Neural crest cell (in vitro differentiated cells): ENCODE measurements at places on chromosomes 5 and 9.

DNA sequence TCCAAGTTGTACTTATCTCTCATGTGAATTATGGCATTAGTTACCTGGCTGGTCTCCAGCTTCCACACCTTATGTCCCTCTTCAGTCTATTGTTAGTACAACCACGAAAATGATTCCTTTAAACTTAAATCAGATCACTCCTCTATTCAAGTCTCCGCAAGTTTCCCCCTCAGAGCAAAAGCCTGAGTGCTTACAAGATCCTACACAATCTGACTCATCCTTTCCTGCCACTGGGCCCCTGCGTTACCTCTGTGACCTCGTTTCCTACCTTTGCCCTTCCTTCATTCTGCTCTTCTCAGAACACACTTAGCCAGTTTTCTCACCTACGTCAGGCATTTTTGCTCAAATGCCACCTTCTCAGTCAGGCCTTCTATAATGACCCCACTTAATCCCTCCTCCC, 45.1 kb upstream of the GLIS3 start:
- H3K27ac ChIP-seq = peak overlapping the region; percentile 4
- no peak overlapping the region for H3K4me3 ChIP-seq
- DNase-seq = no peak

DNA sequence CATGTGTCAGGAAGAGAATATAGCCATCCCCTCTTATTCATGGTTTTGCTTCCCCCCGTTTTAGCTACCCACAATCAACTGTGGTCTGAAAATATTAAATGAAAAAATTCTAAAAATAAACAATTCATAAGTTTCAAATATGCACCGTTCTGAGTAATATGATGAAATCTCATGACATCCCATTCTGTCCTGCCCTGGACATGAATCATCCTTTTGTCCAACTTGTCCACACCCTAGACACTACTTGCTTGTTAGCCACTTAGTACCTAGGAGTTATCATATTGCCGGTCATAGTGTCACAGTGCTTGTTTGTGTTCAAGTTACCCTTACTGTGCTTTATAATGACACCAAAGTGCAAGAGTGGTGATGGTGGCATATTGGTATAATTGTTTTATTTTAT, 113.5 kb downstream of the CAAP1 start:
- no peak for DNase-seq
- H3K27me3 ChIP-seq = no peaks in the 10 kb centered on the region
- H3K36me3 ChIP-seq = no peaks in the 10 kb centered on the region
- no peak overlapping the region for H3K27ac ChIP-seq
- no peaks in the 10 kb centered on the region for H3K4me1 ChIP-seq
- H3K4me3 ChIP-seq = no peak overlapping the region

DNA sequence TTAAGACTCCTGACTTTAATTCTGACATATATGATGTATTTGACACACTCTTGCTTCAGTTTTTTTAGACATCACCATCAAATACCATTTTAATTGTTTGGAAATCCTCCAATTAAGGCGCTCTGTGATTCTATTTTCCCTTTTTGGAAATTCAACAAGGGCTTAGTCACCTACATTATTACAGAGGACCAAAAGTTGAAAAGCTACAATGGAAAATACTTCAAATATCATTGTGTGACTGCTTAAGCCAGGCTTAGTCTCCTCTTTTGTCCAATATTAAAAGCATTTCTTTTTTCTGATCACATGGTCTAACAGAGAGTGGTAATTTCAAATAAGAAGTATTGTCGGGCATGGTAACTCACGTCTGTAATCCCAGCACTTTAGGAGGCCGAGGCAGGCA, 160.3 kb downstream of the CEMIP2 start:
- H3K36me3 ChIP-seq = no peaks in the 10 kb centered on the region
- H3K4me1 ChIP-seq = no peaks in the 10 kb centered on the region
- no peak overlapping the region for H3K4me3 ChIP-seq
- no peaks in the 10 kb centered on the region for H3K27me3 ChIP-seq
- DNase-seq = no peak
- H3K27ac ChIP-seq = no peak overlapping the region

- DNase-seq = no peak
- H3K4me1 ChIP-seq = peaks cover under 1% of the 10 kb centered on the region
- H3K36me3 ChIP-seq = no peaks in the 10 kb centered on the region
- H3K27ac ChIP-seq = no peak overlapping the region
- no peak overlapping the region for H3K4me3 ChIP-seq
- H3K27me3 ChIP-seq = peaks cover 2% of the 10 kb centered on the region
These were observed 57.2 kb upstream of the GHR start for GRCh38 chr5:42366051-42366450.

GRCh38 chr5:139167533-139167932, 30.6 kb downstream of the SIL1 start:
- no peak overlapping the region for H3K27ac ChIP-seq
- no peaks in the 10 kb centered on the region for H3K27me3 ChIP-seq
- no peak for DNase-seq

- no peak for DNase-seq
- H3K27me3 ChIP-seq = no peaks in the 10 kb centered on the region
- no peaks in the 10 kb centered on the region for H3K4me1 ChIP-seq
- peaks cover 5% of the 10 kb centered on the region for H3K36me3 ChIP-seq
These were observed 119.5 kb downstream of the TRPM3 start for GRCh38 chr9:71001780-71002386.

DNA sequence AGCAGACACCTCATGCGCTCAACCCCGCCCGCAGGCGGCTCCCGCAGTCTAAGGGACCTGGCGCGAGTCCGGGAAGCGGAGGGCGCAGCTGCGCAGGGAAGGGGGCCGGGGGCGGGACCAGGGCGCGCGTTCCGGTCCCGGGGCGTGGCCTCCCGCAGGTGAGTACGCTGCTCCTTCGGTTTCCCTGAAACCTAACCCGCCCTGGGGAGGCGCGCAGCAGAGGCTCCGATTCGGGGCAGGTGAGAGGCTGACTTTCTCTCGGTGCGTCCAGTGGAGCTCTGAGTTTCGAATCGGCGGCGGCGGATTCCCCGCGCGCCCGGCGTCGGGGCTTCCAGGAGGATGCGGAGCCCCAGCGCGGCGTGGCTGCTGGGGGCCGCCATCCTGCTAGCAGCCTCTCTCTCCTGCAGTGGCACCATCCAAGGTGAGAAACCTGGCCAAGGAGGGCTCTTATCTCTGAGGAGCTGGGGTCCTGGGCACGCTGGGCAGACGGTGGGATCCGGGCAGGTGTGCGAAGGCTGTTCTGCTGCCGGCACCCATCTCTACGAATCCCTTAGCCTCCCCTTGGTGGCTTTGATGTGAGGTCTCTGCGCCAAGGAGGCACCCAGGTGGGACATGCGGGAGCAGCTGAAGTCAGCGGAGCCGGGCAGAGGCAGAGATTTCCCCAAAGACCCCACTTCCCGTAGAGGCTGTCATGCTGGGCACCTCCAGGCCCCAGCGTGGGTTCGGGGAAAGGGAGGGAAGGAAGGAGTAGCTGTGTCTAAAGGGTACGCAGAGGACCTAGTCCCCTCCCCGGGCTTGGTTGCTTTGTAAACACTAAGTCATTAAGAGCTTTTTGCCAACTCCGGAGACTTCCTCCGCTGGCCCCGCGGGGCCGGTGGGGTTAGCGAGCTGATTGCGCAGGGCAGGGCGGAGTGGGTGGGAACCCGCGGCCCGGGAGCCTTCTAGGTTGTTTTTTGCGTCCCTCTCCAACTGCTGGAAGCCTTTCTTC, at the start of gene F2RL1:
Gene F2RL1 (plus strand): TSS at position 187 of the 988 bp plus-strand sequence. CDS start 153 bp downstream, at position 340.
- peaks cover 81% of the 10 kb centered on the region for H3K27me3 ChIP-seq

- peak; percentile 4 for DNase-seq
- peaks cover 6% of the 10 kb centered on the region for H3K27me3 ChIP-seq
- H3K4me1 ChIP-seq = peaks cover 21% of the 10 kb centered on the region
- H3K27ac ChIP-seq = peak overlapping the region; percentile 98
- H3K4me3 ChIP-seq = peak overlapping the region; percentile 94
These were observed 909 bp downstream of the SLC36A1 start for GRCh38 chr5:151448038-151448985.

- no peak overlapping the region for H3K27ac ChIP-seq
- H3K4me3 ChIP-seq = no peak overlapping the region
- no peaks in the 10 kb centered on the region for H3K4me1 ChIP-seq
- no peaks in the 10 kb centered on the region for H3K27me3 ChIP-seq
- no peak for DNase-seq
These were observed 256.7 kb downstream of the CDH12 start for GRCh38 chr5:22596404-22596970.

DNA sequence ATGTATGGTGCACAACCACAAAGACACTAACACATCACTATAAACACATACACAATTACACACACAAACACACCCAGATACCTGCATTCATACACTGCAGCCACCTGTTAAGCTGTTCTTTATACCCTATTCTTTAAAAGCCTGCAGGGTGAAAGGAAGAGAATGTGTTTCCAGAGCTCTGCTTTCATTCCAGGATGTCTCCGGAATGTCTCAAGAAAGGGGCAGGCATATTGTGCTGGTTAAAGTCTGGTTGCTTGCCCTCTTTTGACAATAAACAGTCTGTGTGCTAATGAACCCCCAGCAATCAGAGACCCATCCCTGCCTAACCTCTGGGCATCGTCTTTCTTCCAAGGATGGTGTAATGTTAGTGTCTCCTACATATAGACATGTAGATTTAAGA, 181.6 kb downstream of the EPB41L4A start:
- no peaks in the 10 kb centered on the region for H3K36me3 ChIP-seq
- no peak overlapping the region for H3K4me3 ChIP-seq
- H3K27ac ChIP-seq = no peak overlapping the region
- no peaks in the 10 kb centered on the region for H3K27me3 ChIP-seq

DNA sequence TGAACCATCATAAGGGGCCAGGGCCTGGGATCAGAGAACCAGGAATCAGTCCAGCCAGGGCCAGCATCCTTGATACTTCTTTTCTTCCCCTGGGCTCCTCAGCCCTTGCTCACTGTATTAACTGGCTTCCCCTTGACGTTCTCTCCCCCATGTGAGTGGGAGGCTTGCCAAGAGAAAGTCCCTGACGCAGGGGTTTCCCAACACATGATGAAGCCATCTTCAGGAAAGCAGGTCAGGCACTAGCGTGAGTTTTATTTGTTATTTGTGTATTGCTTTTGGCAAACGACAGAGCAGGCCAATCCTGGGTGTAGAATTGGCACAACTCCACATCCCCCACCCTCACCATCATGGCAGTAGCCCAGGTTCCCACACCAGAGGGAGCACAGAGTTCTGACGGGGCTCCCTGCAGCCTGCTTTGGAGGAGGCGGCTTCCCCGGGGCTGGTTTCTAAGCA, 165.5 kb upstream of the NFIL3 start:
- no peaks in the 10 kb centered on the region for H3K36me3 ChIP-seq
- H3K4me3 ChIP-seq = no peak overlapping the region
- H3K27me3 ChIP-seq = peaks cover 2% of the 10 kb centered on the region

DNA sequence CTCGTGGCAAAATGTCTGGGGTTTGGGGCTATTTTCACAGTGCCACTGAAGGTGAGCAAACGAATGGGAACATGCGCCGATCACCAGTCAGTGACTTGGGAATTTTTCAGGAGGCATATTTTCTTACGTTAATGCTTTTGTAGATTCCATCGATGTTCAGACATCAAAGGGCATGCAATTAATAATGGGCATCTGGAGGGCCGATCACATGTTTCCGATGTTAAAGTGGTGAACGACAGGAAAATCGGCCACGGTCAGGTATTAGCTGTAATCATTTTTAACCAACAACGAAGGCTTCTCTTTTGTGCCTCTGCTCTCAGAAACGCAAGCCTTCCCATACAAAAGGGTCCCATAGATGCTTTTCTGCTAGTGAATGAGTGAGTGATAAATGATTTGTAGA, 155.0 kb upstream of the PITX1 start:
- peaks cover 68% of the 10 kb centered on the region for H3K27me3 ChIP-seq
- H3K4me3 ChIP-seq = no peak overlapping the region
- no peak for DNase-seq
- H3K36me3 ChIP-seq = no peaks in the 10 kb centered on the region

DNA sequence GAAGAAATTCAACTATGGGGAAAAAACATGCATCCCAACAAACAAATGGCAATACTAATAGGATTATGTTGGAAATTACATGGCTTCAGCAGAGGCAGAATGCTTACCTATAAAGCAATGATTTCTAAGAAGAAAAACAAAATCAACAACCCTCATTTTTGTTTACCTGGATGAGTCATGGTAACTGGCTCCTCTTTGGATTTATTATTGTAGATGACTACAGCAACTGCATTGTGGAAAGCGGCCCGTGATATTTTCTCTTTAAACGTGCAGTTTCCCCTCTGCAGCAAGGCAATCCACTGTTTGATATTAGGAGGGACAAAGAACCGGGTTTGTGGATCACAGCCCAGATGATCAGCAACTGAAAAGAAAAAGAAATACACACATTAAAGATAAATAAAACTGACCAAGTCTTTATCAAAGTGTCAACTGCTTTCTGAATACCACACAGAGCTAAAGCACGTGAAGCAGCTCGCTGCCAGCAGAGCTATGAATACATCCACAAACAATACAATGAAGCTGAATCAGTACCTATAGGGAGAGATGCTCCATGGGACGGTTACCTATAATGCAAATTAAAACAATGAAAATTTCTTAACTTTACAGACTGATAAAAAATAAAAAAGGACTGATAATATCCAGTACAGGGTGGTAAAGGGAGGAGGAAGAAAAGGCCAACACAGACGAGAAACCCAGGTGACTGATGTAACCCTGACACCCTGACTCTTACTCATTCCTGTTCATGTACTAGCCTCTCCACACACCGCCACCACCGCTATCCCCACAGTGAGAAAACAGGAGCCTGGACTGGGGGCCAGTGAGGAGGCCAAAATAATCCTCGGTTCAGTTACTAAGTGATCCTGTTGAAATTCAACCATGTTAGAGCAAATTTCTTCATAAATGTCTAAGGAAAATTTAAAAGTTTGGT, 31.0 kb downstream of the RNF130 start:
- no peak overlapping the region for H3K27ac ChIP-seq
- H3K27me3 ChIP-seq = no peaks in the 10 kb centered on the region
- peaks cover 26% of the 10 kb centered on the region for H3K4me1 ChIP-seq

- H3K4me1 ChIP-seq = peaks cover 46% of the 10 kb centered on the region
- DNase-seq = no peak
- H3K27ac ChIP-seq = no peak overlapping the region
These were observed 31.2 kb downstream of the CNOT6 start for GRCh38 chr5:180525399-180525798.

GRCh38 chr5:115194676-115195075, 25.0 kb upstream of the TRIM36 start:
- H3K36me3 ChIP-seq = no peaks in the 10 kb centered on the region
- no peaks in the 10 kb centered on the region for H3K4me1 ChIP-seq
- H3K27me3 ChIP-seq = no peaks in the 10 kb centered on the region

DNA sequence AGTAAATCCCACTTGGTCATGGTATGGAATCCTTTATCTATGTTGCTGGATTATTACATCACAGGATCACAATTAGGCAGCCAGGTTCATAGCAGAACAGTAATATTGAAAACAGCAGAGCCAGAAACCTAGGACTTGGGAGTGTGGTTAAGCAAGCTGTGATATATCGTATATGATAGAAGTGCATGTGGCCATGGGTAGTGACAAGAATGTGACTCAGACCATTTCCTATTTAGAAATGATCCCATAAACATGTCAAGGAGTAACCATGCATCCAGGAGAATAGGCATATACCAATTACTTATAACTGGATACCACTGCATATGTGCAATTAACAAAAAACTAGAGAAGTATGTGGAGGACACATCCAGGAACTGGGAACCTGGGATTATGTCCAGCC, 31.2 kb downstream of the AMBP start:
- peaks cover 50% of the 10 kb centered on the region for H3K36me3 ChIP-seq
- no peak overlapping the region for H3K27ac ChIP-seq
- no peak for DNase-seq
